Dermis microvascular lymphatic vessel endothelial cell (primary cell): ENCODE measurements at places on chromosomes 7 and 10. TPM values are rescaled to one million over a fixed set of nuclear protein-coding genes. Genes with fewer than 3 reads are reported as not detected.

DNA sequence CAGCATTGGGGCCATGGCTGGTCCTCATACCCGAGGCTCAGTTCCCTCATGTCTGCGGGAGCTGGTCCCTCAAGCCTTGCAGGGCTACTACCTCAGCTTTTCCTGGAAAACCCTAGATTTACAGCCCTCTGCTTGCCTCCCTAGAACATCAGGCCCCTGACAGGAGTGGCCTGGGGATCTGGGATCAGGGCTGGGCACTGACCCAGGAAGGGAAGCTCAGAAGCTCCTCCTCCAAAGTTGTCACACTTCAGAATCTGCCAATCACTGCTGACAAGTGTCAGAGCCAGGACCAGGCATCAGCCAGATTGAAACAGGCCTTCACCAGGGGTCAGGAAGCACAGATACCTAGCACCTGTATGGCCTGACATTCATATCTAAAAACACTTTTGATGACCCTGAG is 115.2 kb downstream of the GRID1 start:
- DNase-seq, result no peak

DNA sequence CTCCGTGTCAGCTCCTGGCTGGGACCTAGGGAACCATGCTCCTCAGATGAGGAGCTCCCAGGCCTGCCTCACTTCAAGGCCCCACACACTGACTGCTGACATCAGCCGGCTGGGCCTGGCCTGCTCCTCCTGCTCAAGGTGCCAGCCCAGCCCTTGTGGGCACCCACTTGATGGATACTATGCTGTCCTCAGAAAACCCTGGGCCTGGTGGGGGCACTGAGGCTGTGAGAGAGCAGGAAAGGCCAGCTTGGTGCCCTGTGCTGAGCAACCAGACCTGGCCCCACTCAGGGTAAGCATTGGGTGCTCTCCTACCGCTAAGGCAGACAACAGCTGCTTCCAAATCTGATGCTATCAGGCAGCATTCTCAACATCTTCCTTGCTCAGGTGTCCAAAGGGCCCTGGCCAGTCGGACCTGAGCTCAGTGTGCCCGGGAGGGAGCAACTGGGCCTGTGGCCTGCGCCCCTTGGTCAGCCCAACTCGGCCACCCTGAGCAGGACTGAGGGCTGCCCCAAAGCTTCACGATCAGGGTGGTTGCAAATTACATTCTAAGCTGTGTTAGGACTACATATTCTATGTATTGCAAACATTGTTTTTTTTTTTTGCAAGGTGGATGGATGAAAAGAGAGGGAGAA is 21.9 kb upstream of the ANTXRL start:
- DNase-seq, result no peak

MDH2 gene
- 32.5 and 45.8 TPM in 2 replicates for total RNA-seq

DNA sequence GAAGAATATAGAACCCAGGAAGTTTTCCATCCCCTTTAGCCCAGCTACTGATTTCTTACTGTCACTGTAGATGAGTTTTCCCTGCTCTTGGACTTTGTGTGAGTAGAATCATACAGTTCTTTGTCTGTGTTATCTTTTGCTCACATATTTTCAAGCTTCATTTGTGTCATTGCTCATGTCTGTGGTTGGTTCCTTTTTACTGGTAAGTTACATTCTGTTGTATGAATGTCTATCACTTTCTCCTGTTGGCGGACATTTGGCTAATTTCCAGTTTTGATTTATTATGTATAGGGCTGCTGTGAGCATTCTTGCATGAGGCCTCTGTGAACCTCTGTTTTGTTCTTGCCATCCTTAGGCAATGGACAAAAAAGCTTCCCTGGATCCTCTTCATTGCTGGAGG is 5.3 kb downstream of the GLRX3 start:
- no peak for DNase-seq

DNA sequence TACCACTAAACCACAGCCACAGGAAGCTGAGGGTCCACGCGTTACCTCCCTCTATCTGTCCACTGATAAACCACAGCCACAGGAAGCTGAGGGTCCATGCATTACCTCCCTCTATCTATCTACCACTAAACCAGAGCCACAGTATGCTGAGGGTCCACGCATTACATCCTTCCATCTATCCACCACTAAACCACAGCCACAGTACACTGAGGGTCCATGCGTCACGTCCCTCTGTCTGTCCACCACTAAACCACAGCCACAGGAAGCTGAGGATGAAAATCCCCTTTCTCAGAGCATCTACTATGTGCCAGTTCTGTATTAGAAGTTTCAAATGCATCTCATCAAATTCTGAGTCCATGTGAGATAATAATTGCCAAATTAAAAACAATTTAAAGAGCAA is 589.3 kb downstream of the DNAJB6 start:
- DNase-seq, result no peak

DNA sequence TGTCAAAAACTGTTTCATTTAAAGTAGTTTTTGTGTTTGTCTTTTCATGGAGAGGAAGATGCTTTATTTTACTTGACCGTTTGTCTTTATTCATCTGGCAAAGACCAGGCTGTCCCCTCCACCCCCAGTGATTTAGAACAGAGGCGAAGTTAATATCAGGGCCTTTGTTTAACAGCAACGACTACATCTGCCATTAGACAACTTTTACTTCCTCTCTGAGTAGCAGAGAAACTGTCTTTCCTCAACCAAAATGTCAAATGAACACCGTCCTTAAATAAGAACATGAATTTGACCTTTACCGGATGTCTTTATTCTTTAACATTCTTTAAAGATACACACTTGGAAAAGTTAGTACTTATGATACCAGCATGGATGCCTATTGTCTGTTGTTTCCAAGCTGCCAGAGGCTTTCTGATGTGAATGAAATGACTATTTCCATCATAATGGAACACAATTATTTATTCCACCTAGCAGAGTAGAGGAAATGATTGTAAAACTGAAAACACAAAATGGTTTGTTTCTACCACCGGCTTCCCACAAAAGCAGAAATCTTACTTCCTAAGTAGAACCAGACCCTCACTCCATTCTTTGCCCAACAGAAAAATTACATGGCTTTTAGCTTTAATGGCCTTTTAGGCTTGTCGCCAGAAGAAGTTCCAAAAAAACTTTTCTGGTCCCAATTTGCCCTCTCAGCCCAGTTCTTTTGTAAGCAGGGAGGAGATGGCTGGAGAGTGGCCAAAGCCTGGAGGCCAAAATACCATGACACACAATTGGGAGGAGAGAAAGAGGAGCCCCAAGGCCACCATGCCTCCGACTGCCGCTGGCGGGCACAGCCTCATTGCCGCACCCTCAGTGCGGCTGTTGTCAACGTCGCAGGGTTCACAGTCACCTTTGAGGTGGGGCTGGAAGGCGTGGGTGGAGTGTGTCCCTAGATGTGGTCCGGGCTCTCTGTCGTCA is 168.5 kb downstream of the TEX36 start:
- no peak for DNase-seq

DNA sequence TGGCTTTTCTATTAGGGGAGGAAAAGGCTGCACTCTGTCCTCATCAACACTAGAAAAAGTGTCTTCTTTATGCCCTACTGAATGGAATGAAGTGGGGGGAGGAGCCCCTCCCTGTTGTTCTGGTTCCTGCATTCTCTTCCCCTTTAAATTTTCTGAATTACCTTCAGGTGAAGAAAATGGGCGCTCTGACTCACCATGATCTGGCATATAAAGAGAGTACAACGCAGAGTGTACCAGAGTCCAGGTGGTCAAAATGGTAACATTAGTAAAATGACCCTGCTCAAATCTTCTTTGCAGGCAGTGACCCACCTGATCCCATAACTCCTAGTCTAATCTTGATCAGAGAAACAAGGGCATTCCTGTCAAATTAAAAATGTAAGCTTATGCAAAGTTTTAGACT is 80.7 kb downstream of the THSD7A start:
- no peak for DNase-seq

DNA sequence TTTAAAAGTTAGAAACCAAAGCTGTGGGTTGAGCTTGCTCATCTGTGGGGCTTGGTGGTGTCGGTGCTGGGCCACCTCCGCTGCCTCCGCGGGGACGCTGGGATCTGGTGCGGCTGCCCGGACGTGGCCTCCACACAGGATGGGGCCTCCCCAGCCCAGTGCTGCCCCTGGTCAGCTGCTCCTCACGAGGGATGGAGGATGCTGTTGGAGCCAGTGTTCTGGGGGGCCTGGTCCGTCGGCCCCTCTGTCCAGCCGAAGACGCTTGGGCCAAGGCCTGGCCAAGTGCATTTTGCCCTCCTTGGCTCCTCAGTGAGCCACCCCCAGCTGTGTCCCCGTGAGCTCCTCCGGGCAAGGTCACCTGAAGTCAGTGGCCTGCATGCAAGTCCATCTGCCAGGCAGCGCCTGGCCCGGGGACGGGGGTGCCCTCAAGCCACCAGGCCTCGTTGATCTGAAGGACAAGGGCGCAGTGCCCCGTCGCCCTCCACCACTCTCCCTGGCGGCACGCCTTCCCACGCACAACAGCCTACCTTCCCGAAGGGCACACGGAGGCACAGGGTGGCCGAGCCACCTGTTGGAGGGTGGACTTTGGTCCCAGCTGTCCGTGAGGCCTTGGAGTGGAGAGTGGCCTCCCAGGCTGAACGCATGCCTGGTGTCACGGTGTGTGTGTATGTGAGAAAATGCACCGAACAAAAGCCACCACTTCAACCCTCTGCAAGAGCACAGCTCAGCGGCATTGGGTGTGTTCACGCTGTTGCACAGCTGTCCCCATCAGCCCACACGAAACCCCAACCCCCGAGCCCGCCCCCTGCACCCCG is 27.3 kb downstream of the KNDC1 start:
- DNase-seq, result no peak

- no peak for DNase-seq
These were observed 1.7 kb upstream of the WDR86 start for GRCh38 chr7:151411551-151411950.

GRCh38 chr10:62560201-62560819 is 186.1 kb downstream of the ZNF365 start:
- DNase-seq, result no peak

ZNF853 gene
- 0.90 and 4.6 TPM in 2 replicates for total RNA-seq

- DNase-seq, result no peak
These were observed 38.3 kb downstream of the CAMK1D start for GRCh38 chr10:12387561-12388210.

GRCh38 chr7:73683788-73684693 is 644 bp downstream of the BUD23 start:
- DNase-seq, result peak; percentile 39

DNA sequence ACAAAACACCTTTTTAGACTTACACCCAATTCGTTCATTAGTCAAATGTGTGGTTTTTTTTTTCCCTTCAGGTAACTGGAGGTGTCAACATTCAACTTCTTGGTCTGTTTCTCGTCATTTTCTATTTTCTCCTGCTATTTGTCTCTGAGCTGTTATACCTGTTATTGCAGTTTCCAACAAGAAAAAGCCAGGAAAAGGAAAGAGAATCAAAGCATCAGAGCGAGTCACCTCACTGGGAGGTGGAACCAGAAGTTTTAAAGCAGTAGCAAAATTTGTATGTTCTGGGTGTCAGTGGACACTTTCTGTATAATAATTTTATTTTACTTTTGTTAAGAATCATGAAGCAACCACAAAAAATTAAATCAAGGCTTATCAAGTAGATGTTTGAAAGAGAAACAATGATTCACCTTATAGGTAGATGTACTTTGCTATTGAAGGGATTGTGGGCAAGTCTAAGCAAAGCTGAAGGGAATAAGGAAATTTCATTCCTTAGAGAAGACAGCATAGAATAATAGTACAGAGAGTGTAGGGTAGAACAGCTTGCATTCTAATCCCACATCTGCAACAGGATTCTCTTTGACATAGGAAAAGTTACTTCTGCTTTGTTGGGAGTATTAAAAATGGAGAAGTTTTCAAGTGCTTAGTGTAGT is 675.8 kb downstream of the PCDH15 start:
- no peak for DNase-seq

ATOH7 gene
- not detected in 2 replicates for total RNA-seq

PPIF gene
- 12.7 and 22.1 TPM in 2 replicates for total RNA-seq

DNA sequence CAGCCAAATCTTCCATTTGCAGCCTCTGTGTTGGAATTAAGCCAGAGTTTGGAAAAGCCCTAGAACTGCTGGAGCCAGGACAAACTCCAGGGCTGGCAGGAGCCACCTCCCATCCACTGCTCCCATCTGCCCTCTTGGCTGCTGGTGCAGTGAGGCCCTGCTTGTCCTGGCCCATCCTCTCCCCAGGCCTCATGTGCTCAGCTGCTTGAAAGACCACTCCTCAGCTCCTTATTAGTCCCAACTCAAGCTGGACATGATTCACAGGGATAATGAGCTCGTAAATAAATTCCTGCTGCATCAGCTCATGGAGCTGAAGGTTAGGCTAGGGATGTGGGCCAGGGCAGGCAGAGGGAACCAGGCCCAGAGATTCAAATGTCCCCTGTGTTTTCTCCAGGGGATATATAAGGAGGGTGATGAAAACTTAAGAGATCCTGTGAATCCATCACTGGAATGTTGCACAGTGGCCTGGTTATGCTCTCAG is 282.8 kb downstream of the RPS24 start:
- no peak for DNase-seq

GRCh38 chr10:31618541-31619291 is 299.7 kb downstream of the ZEB1 start:
- DNase-seq, result no peak

- no peak for DNase-seq
These were observed 30.5 kb downstream of the PLXNA4 start for GRCh38 chr7:132545756-132546155.

DNA sequence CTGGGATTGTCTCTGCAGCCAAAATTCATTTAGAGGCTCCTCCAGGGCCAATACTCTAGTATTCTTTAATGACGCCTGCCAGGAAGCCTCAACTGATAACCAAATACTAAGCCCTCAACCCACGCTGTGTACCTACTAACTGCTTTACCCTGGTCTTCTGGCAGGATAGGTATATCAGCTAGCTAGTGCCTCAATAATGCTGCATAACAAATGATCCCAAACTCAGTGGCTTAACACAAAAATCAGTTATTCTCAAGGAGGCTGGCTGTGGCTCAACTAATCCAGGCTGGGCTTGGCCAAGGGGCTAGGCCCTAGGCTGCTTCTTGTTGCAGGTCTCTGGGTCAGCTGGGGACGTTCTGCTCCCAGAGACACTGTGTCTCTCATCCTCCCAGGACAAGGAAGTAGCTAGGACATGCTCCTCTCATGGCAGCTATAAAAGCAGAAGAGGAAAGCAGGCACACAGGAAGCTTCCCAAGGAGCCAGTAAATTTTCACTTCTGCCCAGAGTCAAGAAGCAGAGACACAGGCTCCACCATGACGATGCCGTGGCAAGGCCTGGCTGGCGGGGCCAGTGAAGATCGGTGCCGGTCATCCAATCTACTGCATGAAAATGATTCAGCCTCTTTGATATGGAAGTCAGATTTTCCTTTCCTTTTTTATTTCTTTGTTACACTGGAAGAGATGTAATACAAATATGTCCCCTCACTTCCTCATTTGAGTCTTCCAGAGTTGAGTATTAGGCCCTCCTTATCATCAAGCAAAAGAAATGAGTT is 28.6 kb upstream of the COL13A1 start:
- DNase-seq, result no peak

GRCh38 chr7:85285527-85285926 is 98.7 kb upstream of the SEMA3D start:
- no peak for DNase-seq

GRCh38 chr7:75657866-75658265 is 80.9 kb downstream of the HIP1 start:
- no peak for DNase-seq

ZNF138 gene
- 2.1 and 3.2 TPM in 2 replicates for total RNA-seq

- DNase-seq, result peak; percentile 35
These were observed 90.4 kb downstream of the KIAA1549 start for GRCh38 chr7:138890499-138891445.

GRCh38 chr10:93299195-93299594 is 182.9 kb downstream of the MYOF start:
- DNase-seq, result no peak
